ENCODE measurements at places on chromosomes 1 and 21.

DNA sequence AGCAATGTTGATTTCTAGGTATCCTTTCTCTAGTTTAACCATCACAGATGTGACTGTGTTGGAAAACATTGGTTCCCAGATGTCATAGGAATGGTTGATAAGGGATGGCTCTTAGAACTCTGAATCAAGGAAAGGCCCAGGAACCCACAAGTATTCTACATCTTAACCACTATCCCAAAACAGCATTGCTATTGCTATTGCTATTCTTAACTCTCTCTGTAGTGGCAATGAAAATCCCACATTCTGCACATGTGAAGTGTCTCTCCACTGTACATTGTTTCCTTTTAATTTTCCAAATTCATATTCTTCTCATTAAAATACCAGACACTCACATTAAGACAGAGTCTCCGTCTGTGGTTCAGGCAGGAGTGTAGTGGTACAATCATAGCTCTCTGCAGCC is 420.4 kb upstream of the RUNX1 start:
- DNase-seq: no peak

- DNase-seq: no peak
Observed at GRCh38 chr1:41496080-41497055, 11.9 kb upstream of the EDN2 start.

DNA sequence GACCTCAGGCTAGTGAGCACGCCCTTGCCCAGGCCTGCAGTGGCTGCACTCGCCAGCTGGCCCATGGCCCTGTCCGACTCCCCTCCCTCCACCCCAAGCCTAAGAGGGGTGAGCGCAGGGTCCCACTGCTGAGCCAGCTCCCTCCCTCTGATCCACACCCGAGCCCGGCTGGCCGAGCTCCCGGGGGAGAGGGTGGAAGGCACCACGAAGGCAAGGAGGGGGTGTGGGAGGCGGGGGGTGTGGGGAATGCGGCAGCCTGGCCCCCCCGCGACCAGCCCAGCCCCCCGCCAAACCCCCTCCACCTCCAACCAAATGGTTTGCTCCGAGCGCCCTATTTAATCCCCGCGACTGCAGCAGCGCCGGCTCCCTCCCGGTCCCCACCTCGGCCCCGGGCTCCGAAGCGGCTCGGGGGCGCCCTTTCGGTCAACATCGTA is at the start of gene CADM3:
Gene CADM3, plus strand, starts transcription at position 362 of the 434 bp plus-strand sequence. CDS start 151 bp downstream, outside the sequence.
- no peak for DNase-seq

DNA sequence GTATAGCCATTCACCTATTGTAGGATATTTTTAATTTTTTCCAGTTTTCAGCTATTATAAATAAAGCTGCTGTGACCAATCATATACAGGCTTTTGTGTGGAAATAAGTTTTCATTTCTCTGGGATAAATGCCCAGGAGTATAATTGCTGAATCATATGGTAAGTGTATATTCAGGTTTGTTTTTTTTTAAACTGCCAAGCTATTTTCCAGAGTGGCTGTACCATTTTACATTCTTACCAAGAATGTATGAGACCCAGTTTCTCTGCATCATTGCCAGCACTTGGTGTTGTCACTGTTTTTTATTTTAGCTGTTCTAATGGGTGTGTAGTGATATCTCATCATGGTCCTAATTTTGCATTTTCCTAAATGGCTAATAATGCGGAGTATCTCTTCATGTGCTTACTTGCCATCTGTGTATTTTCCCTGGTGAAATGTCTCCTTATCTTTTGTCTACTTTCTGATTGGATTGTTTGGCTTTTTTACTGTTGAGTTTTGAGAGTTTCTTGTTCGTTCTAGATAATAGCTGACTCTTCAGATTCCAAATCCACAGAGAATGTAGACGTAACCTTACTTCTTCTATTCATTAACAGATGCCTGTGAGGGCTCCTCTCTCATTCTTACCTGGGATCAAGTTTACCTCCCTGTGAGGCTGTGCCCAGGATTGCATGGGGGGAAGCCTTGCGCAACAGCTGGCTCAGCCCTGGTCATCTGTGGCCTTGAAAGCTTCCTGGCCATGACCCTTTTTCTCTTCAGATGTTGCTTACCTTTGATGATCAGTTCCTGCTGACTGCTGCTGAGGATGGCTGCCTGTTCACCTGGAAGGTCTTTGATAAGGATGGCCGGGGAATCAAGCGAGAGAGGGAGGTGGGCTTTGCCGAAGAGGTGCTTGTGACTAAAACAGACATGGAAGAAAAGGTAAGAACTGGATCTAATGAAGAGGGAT is 42.6 kb downstream of the CFAP57 start:
- no peak for DNase-seq

DNA sequence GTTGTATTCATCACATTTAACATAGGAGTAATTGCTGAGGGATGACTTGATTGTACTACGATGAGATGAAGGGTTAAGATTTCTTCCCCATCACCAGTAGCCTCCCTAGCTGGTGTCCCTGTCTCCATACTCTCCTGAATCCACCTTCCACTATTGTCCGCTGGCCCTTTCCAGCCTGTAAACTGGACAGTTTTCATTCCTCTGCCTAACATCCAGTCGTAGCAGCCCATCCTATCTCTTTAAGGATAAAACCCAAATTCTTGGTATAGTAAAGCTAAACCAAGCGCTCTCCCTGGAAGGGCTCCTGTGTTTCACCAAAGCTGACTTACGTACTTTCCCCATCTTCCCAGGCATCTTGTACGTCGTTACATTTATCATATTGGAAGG is 670 bp downstream of the COX20 start:
- DNase-seq: no peak

DNA sequence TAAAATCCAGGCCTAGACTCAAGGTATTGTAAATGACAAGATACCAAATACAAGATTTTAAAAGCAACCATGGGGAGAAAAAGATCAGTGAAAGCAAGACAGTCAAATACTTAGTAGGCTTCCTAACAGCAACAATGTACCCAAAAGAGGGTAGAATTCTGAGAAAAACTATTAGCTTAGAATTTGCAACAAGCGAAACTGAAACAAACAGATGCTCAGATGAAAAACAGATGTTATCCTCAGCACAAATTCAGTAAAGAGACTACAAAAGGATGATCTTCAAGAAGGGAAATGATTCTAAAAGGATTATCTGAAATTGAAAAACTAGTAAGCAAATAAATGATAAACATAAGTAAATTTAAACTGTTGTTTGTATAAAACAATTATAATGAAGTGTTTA is 40.0 kb downstream of the PDC start:
- DNase-seq: no peak

DNA sequence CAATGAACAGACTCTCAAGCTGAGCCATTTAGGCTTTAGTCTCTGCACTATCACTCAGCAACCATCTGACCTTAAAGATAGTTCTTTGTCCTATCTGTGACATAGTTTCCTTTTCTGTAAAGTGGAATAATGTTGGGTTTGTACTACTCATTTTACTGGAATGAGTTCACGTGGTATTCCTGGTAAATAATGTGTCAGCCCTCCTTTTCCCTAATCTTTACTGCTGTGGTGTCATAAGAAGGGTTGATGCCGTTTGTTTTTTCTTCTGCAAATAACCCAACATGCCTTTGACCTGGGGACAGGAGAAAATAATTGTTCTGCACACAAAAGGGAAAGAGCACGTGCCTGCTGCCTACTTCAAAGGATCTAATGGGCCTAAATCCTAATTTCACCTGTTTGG is 297.8 kb downstream of the BRINP3 start:
- no peak for DNase-seq

- no peak for DNase-seq
Observed at GRCh38 chr1:12615865-12616708, 1.9 kb downstream of the DHRS3 start.

DNA sequence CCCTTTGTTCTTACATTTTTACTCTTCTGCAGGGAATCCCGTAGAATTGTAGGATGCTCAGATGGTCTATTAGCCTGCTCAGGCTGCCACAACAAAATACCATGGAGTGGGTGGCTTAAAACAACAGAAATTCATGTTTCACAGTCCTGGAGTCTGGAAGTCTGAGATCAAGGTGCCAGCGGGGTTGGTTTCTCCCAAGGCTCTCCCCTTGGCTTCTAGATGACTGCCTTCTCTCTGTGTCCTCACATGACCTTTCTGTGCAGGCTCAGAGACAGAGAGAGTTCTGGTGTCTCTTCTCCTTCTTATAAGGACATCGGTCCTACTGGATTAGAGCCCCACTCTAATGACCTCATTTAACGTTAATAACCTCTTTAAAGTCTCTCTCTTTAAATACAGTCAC is 41.7 kb downstream of the HUNK start:
- no peak for DNase-seq

DNA sequence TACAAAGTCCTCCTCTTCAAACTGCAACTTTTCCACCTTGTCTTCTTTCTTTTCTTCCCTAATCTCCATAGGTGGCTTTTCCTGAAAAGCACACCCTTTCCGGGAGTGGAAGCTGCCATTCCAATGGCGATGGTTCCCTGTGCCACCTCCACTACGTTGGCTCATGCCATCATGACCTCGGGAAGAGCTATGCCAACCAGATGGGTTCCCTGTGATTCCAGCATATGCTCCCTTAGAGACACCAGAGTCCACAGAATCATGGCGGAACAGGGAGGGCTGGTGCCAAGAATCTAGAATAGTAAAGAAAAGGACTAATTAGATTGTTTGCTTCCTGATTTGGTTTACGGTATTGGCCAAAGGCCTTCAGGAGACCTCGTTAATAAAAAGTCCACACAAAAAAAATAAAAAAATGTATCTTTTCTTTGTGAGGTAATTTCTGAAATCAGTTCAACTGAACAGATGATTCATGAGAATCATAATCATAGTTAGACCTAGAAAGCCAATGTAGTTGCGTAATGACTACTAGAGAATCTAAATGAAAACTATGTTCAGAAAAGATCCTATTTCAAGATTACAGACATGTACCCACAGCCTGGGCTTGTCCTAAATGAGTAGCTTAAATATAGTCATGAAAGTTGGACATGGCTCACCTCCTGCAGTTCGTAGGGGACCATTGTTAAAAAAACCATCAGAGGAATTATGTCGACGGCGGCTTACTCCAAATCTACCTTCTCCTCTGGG is 30.9 kb upstream of the CCDC17 start:
- DNase-seq: no peak

DNA sequence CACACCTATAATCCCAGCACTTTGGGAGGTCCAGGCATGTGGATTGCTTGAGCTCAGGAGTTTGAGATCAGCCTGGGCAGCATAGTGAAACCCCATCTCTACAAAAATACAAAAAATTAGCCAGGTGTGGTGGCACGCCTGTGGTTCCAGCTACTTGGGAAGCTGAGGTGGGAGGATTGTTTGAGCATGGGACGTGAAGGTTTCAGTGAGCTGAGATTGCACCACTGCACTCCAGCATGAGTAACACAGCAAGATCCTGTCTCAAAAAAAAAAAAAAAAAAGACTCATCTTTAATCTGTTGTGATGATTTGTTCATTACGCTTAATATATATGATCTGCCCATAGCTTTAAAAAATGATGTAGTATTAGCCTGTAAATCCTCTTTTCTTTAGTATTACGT is 44.0 kb downstream of the OR10J1 start:
- DNase-seq: no peak

GRCh38 chr21:42153046-42153686 is 65.8 kb upstream of the ABCG1 start:
- DNase-seq: no peak

DNA sequence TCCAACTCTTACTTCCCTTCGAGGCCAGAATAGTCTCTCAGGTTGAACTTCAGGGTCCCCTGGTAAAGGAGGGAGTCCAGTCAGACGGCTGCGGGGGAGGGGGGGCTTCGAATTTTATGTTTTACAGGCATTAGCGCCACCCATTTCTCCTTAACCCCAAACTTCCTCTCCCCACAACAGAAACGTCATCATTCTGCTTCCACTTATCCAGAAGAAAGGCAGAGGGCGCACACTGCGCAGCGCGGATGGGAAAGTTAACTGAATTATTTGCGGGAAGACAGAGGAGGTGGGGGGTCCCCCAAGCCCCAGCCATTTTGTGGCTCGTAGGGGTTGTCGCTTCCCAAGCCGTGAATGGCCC is 529 bp upstream of the PRMT2 start:
- DNase-seq: no peak

- no peak for DNase-seq
Observed at GRCh38 chr21:40658311-40658710, 188.6 kb downstream of the DSCAM start.

DNA sequence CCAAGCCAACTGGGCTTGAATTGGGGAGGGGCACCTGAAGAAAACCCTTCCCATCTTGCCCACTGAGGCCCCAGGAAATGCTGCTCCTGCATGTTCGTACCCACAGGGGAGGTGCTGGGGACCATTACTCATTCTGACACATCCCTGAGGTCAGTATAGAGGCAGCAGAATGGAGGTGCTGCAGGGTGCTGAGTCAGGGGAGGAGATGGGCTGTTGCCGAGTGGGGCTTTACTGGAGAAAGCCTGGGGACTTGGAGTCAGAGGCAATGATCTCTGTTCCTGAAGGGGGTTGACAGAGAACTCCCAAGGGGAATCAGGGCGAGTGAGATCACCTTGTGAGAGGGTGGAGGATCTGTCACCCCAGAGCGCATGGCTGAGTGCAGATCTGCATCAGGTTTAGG is 40.2 kb upstream of the KCNA10 start:
- no peak for DNase-seq

- no peak for DNase-seq
Observed at GRCh38 chr1:111417755-111418154, 9.8 kb downstream of the OVGP1 start.

- DNase-seq: no peak
Observed at GRCh38 chr21:15141261-15141970, 76.6 kb upstream of the NRIP1 start.
